Mucosa of descending colon (tissue), 3 donors: ENCODE measurements at places on chromosomes 4 and X. TPM values are rescaled to one million over a fixed set of nuclear protein-coding genes. Genes with fewer than 3 reads are reported as not detected.
A peak's percentile ranks its signal among the peaks of the same experiment; 100 is the strongest.

DNA sequence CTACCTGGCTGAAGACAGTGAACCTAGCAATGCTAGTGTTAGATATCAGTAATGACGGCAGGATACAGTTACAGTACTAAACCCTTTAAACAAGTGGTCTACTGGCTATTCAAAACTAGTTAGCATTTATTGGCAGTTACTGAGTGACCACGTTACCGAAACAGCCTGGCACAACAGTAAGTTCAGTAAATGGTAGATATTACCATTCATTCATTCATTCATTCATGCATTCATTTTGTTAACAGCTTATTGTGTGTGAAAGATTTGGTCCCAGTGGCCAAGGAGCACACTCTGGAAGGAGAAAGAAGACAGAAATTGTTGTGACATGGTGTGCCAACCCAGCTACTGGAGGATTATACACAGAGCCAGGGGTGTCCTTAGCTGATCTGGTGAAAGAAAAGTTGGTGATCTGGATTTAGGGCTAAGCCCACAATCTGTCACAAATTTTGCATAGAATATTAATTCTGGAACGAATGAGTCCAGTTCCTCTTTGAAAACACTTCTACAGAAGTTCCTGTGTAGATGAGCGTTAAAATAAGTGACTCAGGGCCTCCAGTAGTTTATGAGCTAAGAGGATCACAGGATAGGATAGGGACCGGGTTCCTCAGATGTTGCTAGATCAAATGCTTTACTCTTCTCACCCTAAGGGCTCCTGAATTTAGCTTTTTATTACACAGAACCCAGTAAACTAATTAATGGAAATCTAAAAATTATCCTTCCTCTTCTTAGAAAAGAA is 179.1 kb downstream of the CBR4 start:
- no peak for DNase-seq

The HELT gene
- not detected for total RNA-seq

DNA sequence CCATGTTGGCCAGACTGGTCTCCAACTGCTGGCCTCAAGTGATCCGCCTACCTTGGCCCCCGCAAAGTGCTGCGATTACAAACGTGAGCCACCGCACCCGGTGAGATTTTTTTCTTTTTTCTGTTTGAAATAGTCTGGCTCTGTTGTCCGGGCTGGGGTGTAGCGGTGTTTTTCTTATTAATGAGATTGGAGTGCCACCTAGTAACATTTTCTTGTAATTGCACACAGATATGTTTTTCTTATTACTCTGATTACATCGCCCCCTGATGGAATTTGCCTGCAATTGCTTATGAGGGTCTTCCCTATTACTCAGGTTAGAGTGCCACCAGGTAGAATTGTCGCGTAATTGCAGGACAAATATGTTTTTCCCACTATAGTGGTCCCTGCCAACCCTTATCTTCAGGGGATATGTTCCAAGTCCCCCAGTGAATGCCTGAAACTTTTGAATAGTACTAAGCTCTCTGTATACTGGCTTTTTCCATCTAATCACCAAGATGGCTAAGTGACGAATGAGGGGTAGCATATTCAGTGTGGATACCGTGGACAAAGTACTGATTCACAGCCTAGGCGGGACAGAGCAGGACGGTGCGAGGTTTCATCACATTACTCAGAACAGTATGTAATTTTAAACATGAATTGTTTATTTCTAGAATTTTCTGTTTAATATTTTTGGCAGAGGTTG is 8.6 kb upstream of the PDHA1 start:
- DNase-seq = no peak

DNA sequence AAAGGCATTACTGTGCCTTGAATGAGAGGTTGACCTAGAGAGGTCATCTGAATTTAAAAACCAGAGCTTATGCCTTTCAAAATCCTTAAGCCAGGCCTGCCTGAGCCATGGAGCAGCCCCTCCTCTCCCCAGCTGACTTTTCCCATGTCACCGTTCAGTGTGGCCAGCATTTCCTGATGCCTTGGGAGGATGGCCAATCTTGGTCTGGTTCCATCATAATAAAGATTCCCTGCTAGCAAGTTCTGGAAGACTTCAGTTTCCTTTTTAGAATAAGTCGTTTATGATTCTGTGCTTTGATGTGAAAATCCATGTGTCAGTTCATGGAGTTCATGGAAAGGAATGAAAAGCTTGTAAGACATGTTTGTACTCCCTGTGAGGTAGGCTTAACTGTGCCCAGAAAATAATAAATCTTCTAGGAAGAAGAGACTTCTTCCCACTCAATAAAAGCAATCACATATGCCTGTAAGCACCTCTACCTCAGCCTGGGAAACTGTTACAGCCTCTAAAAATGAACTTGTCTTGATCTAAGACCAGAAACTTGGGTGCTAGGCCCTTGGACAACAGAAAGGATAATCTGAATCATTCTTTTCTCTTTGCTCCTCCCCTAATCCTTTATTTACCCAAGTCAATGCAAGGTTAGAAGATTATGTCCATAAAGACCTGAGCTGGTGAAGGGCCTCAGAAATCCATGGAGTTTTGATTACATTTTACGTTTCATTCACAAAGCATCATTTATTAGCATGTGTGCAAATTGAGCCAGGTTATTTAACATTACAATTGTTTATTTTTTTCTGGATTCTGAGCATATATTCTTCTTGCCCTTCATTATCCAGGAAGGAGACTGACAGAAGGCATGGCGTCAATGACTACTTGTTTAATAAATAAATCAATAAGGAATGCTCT is 84.0 kb upstream of the TBC1D9 start:
- no peak for DNase-seq

DNA sequence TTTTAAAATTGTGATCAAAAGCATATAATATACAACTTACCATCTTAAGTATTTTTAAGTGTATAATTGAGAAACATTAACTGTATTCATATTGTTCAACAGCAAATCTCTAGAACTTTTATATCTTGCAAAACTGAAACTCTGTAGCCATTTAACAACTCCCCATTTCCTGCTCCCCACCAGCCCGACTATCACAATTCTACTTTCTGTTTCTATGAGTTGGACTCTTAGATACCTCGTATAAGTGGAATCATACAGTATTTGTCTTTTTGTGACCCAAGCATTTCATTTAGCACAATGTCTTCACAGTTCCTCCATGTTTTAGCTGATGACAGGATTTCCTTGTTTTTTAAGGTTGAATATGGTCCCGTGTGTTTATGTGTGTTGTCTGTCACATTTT is 106.0 kb downstream of the LRBA start:
- no peak for DNase-seq

DNA sequence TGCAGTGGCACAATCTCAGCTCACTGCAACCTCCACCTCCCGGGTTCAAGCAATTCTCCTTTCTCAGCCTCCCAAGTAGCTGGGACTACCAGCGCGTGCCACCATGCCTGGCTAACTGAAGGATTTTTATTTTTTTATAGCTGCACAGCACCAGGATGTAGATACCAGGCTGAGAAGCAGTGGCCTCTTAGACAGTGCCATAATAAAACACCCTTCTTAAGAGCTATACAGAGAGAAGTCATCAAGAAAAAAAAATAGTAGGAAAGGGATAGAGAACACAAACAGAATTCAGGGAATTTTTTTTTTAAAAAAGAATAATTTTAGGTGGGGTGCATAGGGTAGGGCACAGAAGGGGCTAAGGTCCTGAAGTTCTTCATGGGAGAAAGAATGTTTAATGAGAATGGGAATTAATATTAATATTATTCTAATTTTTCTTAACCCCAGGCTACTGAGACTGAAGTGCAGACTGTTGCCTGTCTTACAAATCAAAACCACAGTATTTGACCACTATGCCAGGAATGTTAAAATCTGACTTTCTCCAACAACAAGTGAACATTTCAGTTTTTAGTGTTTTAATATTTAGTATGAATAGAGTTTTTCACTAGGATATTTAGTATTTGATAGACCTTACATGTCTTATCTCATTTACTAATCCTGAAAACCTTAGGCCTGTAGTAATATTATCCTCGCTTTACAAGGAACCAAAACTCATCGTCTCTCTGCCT is 146.7 kb downstream of the KCNIP4 start:
- no peak for DNase-seq

- DNase-seq = no peak
Observed at GRCh38 chrX:138986866-138987265, 275.3 kb upstream of the FGF13 start.

DNA sequence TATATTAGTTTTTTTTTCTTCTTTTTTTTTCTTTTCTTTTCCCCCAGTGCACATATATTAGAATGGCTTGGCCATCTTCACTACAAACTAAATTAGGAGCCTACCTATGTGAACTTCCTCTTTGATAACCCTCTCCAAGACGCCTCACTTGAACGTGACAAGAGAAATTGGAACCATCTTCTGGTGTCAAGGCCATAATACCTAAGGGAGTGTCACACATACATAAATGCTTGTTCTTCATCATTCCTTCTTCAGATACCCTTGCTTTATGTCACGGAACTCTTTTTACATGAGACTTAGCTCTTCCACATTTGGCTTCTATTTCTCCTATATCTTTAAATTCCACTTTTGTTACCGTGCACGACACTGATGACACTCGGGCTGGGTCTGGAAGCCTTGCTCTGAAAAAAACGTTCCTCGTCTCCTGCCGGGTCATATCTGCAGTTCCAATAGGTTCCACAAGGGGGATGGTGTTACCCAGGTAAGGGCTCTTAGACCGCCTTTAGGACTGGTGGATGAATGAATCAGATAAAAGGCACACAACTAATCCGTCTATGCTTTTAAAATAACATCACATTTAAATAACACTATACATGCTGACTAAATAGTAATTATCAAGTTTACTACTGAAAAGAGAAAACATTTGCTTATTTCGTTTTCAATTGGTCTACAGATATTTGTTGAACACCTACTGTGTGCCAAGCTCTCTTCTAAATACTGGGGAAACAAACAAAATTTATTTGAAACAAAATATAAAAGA is 19.9 kb downstream of the DGAT2L6 start:
- DNase-seq = peak; percentile 23

DNA sequence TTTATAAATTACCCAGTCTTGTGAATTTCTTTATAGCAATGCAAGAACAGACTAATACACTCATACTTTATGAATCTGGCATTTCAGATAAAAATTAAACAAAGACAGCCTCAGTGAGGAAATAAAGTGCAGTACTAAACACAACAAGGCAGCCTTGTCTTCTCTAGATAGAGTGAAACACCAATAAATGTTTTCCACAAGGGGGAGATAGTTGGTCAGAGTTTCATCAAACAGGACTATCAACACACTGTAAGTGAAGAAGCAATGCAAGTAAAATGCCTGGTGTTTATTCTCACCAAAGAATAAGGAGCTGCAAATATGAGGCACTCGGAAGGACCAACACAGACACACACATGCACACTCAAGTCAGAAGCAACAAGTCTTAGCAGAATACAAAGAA is 62.8 kb downstream of the FAM9B start:
- DNase-seq = no peak

- DNase-seq = no peak
Observed at GRCh38 chr4:173169178-173169427, 492 bp downstream of the GALNT7 start.

The PRDM8 gene
- 2.9 TPM for total RNA-seq

The HEPH gene
- 225 TPM for total RNA-seq

- no peak for DNase-seq
Observed at GRCh38 chr4:26081795-26082498, 167.9 kb downstream of the SMIM20 start.

The EFHC2 gene
- 3.0 TPM for total RNA-seq

GRCh38 chrX:123311486-123311885 is 127.4 kb downstream of the GRIA3 start:
- DNase-seq = no peak

DNA sequence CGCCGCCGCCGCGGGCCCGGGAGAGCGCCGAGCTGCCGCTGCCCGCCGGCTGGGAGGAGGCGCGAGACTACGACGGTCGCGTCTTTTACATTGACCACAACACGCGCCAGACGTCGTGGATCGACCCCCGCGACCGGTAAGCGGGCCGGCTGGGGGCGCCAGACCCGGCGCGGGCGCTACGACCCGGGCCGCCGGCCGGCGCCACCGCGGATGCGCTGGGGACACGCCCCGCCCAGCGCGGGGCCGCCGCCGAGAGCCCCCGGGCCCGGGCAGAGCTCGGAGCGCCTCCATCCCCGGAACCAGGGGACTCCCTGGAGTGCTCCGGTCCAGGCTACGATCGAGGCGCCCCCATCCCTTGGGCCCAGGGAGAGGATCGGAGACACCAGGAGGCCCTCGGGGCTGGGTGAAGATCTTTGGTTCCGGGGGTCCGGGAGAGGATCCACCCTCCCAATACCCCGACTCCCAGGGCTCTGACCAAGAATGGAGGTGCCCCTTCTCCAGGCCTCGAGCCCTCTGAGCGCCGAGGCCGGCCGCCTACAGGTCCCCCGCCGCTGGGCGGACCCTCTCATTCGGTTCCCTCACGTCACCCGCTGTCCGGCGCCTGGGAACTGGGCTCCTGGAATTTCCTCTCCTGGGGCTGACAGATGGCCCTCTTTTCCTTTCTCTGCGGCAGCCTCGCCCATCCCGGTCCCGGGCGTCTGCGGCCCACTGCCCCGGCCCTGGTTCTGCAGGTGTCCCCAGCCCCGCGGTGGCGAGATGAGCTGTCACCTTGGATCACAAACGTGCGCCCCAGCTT is 48.8 kb downstream of the CLDN34 start:
- peak; percentile 57 for DNase-seq

DNA sequence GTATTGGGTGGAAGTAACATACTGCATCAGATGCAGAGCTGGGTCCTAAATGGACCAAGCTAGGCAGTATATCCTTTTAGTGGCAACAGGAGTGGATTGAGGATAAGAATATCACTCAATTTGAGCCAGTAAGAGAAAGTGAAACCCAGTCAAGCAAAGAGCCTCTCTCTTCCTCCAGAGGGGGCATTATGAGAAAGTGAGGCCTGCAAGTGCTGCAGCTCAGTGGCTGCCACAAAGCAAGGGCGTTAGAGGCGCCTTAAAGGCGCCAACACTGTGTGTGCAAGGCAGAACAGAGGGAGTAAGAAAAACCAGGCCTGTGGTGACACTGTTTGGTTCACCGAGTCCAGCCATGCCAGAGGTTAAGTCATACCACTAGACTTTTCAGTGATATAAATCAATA is 17.5 kb downstream of the STX18 start:
- DNase-seq = no peak

DNA sequence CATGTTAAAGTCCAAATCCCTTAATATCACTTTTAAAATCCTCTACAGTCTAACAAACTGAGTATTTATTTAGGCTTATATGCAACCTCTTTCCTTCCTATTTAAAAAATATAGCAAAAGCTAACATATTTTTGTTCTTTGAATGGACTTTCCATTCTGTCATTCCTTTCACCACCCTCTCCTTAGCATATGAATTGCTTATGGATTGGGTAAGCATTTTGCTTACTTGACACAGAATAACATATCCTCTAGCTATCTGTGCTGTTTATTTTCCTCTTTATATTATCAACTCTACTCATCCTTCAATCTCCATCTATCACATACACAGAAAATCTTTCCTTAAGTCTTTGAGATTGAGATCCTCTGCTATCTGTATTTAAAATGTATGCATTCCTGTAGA is 206.1 kb upstream of the NEIL3 start:
- no peak for DNase-seq
